Epithelial cell of prostate (primary cell): ENCODE measurements at places on chromosomes 3 and 15.

GRCh38 chr15:91821458-91821857, 32.0 kb upstream of the SLCO3A1 start:
- DNase-seq, result no peak

DNA sequence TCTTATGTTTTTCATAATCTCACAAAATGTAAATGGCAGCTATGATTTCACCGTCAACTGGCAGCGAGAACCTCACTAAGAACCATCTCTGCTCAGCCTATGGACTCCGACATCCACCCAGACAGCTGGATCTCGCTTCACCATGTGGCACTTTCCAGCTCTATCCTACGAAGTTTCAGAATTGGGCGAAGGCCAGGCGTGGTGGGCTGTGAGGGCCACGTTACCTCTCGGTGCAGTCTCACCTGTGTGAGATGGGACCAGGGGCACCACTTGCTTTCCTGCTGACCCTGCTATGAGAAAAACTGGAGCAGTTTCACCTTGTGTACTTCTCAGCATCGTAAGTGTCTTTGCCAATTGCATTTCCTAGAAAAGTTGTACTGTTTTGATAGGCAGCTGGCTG, 32.3 kb downstream of the CHDH start:
- DNase-seq, result no peak

GRCh38 chr15:91182101-91182500, 82.0 kb downstream of the SV2B start:
- DNase-seq, result no peak

DNA sequence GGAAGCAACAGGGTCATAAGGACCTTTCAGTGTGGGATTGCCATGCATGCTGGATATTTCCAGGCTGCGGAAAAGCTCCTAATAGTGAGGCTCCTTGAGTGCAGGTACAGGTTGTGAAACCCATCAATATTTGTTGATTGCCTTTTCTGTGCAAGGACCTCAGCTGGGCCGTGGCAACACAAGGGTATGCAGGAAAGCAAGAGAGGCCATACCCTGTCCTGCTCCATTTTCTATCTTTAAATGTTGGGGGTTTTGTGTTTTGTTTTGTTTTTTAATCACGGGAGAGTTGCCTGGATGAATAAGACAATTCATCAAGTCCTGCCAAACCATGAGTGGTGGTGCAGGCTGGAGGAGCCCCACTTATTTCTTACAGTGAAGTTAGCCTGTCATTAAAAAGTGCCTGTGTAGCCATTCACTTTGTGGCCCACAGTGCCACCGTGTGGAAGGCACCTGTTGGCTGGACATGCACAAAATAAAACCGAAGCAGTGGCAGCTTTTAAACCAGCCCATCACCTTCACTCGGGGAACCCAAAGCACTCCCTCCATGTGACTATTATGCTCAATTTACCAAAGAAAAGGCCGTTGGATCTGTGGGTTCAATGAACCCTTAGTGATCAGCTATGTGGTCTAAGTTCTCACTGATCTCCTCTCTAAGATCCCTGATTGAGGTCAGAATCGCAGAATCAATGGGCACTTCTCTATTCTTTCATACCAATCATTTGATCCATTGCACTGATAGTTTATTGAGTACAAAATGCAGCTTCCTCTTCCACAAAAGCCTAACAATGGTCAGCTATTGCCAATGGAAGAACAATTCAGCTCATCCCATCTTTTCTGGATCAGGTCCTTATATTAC, 42.2 kb downstream of the CLDN18 start:
- DNase-seq, result no peak

GRCh38 chr3:157122116-157122515, 37.8 kb downstream of the CCNL1 start:
- peak; percentile 80 for DNase-seq
